ENCODE measurements at places on chromosomes 12 and 14.

DNA sequence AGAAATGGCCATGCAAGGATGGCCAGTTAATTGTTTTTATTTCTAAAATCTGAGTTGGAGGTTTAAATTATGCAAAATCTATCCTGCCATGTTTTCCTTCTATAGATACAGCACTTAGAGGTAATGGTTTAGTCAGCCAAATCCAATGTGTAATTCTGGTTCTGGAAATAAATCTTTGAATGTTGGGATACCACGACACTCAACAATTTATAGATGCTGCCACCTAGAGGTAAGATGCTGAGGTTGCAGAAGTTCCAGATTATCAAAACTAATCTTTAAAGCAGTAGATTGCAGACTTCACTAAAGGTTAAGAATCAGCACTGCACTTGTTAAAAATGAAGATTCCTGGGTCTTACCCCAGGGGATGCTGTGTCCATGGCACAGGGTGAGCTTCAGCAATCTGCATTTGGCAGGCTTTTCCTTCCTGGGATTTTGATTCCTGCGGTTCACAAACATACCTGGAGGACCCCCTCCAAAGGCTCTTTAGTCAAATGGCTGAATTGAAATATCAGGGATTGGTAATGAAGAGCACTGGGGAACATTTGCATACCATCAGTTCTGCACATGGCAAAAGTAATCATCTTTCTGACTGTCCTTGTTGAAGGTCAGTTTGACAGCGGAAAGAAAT, 53.4 kb upstream of the ANO4 start:
- no peak for DNase-seq

GRCh38 chr14:96914571-96915128, 117.5 kb downstream of the VRK1 start:
- no peak for DNase-seq

DNA sequence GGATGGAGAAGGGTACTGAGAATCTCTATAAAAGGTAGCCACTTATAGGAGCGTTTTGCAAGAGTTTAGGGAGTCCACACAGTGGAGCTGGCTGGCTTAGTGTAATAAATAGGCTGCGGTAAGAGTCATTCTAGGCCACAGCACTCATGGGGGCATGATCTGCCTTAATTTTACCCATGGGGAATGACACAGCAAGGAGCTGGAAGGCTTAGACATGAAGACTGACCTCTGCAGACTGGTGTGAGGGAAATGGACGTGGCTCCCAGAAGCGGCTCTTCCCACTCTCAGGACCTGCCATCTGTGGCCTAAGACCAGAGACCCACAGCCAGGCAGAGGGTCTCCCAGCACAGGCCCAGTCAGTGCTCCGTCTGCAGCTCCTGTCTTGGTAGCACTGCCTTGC, 173.3 kb downstream of the PPM1H start:
- DNase-seq = no peak

GRCh38 chr12:124390442-124391097, 95.7 kb downstream of the RFLNA start:
- no peak for DNase-seq

DNA sequence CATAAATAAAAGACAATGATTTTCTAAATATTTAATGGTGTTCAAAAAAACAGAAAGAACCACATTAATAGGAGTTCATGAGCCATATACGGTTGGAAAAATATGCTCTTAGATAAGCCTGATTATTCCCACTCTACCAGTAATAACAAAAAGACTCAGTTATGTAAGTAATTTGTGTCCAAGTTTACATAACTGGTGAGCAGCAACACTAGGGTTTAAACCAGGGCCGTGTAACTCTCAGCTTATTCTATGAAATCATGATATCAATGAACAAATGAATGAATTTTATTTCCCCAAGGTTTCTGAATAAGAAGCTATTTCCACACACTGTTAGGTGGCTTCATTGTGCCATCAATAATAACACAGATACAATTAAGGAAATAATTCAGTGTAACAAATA, 98.3 kb downstream of the GARIN6 start:
- no peak for DNase-seq

GRCh38 chr12:42124764-42125387, 19.8 kb downstream of the GXYLT1 start:
- DNase-seq = no peak

DNA sequence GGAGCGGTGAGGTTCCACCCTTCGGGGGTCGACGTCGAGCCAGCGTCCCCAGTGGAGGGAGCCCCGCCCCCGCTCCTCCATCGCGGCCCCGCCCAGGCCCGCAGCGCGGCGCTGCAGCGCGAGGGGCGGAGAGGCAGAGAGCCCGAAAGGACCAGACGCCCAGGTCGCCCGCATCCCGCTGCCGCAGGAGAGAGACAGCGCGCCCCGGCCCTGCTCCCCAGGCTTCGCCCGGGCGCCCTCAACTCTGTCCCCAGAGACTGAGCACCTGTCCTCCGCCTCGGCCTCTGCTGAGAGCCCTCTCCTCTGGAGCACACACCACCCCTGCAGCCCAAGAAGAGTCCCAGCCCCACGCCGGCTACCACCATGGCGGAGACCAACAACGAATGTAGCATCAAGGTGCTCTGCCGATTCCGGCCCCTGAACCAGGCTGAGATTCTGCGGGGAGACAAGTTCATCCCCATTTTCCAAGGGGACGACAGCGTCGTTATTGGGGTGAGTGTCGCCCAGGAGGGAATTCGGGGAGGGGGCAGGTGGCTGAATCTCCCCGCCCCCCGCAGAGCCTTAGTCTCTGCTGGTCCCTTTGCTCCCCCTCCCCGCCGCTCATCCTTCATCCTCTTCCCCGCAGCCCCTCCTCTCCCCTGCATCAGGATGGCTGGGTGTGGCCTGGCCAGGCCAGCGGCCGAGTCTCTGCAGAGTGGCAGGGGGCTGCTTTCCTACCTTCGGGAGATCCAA, at the start of gene KIF5A:
KIF5A (plus strand) TSS at position 136 of the 732 bp plus-strand sequence; CDS start at position 364, 228 bp downstream.
- peak; percentile 32 for DNase-seq

GRCh38 chr14:104350463-104351185, 212.2 kb downstream of the KIF26A start:
- DNase-seq = no peak

GRCh38 chr14:22614240-22614799, 16.2 kb downstream of the ABHD4 start:
- no peak for DNase-seq

GRCh38 chr14:104137297-104138097, 890 bp upstream of the KIF26A start:
- DNase-seq = no peak

DNA sequence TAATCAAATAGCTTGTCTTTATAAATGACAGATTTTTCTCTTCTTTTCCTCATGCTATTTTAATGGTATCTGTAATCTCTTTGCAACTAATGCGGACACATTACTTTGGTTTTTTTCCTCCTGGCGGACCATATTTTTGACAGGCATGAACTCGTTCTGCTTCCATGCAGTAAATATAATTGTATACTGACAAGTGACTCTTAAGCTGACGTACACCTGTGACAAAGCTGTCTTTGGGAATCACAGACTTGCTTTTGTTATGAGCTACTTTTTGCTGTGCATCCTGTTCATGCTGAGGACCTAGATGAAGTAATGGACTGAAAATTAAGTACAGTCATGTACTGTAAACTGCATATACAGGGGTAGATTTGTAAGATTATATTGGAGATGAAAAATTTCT, 434.3 kb upstream of the TMTC1 start:
- DNase-seq = no peak

DNA sequence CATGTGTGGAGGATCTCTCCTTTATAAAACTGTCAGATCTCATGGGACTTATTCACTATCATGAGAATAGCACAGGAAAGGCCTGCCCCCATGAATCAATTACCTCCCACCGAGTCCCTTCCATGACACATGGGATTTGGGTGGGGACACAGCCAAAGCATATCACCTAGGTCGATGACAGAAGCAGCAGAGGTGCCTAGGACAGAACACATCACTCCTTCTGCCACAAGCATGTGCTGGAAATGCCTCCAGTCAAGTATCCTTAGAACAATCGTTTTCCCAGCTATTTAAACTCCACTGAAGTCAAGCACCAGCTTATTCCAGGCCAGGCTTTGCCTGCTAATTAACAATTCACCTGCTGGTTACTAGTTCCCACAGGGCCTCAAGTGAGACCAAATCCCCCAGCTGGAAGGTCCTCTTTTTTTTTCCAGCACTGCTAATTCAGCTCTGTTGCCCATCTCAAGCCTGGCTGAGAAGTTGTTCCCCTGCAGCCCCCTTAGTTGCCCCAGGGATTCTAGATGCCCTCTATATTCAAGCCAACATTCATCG, 212.3 kb upstream of the NUDT4 start:
- DNase-seq = no peak

- DNase-seq = no peak
Observed at GRCh38 chr12:122891661-122892525, 4.0 kb downstream of the VPS37B start.

GRCh38 chr12:98173773-98174427, 341.5 kb upstream of the TMPO start:
- DNase-seq = no peak

GRCh38 chr12:38411426-38411825, 94.9 kb downstream of the ALG10B start:
- no peak for DNase-seq

GRCh38 chr12:82659343-82660207, 27.1 kb upstream of the TMTC2 start:
- no peak for DNase-seq

DNA sequence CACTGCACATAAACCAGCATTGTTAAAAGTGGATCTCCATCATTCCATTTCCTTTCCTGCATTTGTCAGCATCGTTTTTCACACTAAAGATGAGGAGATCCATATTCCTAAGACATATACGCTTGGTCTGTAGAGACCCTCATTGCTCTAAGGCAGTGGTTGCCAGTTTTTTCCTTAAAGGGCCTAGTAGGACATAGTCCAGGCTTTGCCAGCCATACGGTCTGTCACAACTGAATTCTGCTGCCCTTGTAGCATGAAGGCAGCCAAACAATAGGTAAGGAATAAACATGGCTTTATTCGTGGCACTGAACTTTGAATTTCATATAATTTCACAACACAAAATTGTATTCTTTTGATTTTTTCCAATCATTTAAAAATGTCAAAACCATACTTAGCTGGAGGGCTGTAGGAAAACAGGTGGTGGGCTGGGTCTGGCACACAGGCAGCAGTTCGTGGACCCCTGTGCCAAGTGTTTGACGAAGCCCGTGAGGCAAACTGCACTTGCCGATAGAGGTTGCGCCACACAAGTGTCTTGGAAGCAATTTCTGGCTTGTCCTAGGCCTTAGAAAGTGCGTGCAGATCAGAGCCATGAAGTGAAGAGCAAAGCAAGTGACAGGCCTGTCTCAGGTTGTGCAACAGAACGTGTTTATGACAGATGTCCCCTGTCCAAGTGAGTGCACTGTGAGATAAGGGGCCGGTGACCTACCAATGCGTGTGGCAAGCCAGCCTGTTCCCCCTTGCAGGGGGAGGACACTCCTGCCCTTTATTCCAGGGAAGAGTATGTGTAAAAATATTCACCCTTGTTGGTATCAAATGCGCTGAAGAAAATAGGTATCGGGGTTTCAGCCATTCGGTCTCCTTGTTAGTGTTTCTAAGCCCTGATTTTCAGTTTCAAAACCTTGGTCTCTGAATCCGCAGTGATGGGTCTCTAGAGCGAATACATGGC, 916 bp upstream of the CHPT1 start:
- no peak for DNase-seq

- no peak for DNase-seq
Observed at GRCh38 chr14:78501909-78502308, 331.7 kb downstream of the NRXN3 start.

GRCh38 chr12:114405519-114406271, at the start of gene TBX5:
TSS of gene TBX5 (minus strand) at chr12:114406144. CDS start at chr12:114403898, 2,246 bp downstream.
- DNase-seq = no peak

GRCh38 chr14:56073799-56074198, 44.4 kb upstream of the PELI2 start:
- no peak for DNase-seq

DNA sequence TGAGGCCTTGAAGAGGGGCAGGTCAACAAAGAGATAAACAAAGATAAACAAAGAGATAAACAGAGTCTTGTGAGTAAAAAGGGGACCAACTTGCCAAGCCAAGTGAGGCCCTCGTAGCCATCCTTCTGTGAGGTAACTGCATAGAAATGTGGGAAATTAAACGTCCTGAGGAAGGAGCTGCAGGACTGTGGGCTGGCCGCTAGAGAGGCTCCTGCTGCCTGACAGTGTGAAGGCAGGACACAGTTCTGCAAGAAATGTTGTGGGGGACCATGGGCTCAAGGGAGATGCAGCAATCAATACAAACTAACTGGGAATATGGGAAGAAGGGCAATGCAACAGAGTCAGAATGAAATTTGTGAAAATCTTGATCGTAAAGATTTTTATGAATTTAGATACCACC, 91.9 kb downstream of the SLC8A3 start:
- DNase-seq = no peak

GRCh38 chr12:91349476-91349875, 166.9 kb upstream of the DCN start:
- DNase-seq = no peak

- no peak for DNase-seq
Observed at GRCh38 chr12:75603475-75603874, 92.1 kb upstream of the KRR1 start.

GRCh38 chr14:75800792-75801191, 139.7 kb downstream of the TTLL5 start:
- no peak for DNase-seq

GRCh38 chr14:35319509-35319908, 27.3 kb downstream of the PSMA6 start:
- DNase-seq = no peak

- no peak for DNase-seq
Observed at GRCh38 chr12:41011939-41012338, 176.2 kb upstream of the PDZRN4 start.

- no peak for DNase-seq
Observed at GRCh38 chr14:95155045-95155444, 2.3 kb downstream of the DICER1 start.

GRCh38 chr14:57392830-57393229, 2.4 kb downstream of the NAA30 start:
- no peak for DNase-seq

DNA sequence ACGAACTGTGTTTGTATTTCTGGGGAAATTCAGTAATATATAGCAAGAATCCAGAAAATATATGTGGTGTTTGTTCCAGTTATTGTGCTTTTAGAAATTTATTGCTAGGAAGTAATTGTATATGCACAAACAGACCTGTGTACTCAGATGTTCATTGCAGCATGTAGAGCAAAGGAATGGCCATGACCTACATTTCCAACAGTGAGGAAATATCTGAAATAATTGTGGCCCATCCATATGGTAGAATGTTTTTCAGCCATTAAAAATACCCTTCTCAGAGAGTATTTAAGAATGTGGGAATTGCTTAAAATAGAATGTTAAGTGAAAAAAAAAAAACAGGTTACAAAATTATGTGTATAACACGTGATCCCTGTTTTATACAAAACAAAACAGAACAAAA, 77.3 kb downstream of the TMX1 start:
- DNase-seq = no peak

DNA sequence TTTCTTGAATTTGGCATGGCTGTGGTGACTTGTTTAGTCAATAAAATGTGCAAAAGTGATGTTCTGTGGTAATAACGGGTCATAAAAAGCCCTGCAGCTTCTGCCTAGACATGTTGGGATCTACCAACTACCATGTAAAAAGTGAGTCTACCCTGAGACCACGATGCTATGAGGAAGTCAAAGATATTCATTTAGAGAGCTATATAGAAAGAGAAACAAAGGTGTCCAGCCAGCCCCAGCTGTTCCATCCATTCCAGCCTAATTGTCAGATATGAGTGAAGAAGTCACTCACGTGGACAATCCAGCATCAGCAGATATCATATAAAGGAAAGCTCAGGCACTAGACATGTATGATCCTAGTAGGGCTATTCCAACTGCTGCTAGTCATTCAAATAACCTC, 117.2 kb upstream of the SSTR1 start:
- no peak for DNase-seq
